ENCODE measurements at places on chromosomes 3 and 15. TPM values are rescaled to one million over a fixed set of nuclear protein-coding genes. Genes with fewer than 3 reads are reported as not detected.

Gene IFT122
- total RNA-seq: 10.5 TPM

Gene EPM2AIP1
- 3.1 TPM for total RNA-seq

Gene BDH1
- 17.8 TPM for total RNA-seq

Gene GRIP2
- total RNA-seq: 0.16 TPM

Gene MOBP
- not detected for total RNA-seq

Gene LINGO1
- total RNA-seq: not detected

Measured in hair follicular keratinocyte (primary cell).